CD4-positive, alpha-beta T cell treated with Interleukin-6 at 100 ng/mL for 8 hours (primary cell): ENCODE measurements at places on chromosomes 11 and 22.

GRCh38 chr11:22795914-22796313 lies 33.7 kb downstream of the SVIP start:
- DNase-seq, result no peak

GRCh38 chr11:74566146-74566960 lies 26.0 kb upstream of the POLD3 start:
- no peak for DNase-seq

DNA sequence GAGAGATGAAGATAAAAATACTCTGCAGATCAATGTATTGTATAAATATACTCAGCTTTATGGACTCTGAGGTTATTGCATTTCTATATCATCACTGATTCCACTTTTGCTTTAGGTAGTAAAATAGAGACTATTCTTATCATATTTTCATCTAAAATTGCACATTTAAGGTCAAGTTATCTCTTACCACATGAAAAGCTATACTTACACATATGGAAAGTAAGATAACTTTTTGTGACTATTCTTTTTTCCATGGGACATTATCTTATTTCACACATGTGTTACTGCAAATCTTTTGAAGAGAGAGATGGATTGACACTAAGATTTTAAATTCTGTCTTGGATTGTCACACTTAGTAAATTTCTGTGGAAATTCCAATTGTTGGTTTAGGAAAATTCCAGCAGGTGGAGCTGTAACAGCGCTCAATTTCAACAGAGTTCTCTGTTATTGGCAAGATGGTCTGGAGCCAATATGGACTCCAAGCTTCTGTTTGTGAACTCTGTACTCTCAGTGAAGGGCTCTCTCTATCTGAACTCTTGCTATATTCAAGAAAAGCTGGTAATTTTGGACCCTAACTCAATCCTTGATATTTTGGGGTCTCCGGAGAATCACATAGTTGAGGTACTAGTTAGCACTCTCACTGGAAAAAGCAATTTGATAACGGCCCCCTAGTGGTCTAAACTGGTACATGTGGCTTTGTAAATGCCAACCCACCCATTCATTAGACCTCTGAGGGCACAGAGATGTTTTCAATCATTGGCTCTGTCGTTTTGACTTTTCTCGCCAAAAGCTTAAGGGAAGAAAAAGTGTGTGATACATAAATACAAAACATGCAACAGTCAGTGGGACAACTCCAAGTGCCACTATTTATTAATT lies 429.7 kb downstream of the ETS1 start:
- DNase-seq, result peak; percentile 63

GRCh38 chr22:37228106-37229011 lies 15.7 kb downstream of the RAC2 start:
- peak; percentile 54 for DNase-seq

DNA sequence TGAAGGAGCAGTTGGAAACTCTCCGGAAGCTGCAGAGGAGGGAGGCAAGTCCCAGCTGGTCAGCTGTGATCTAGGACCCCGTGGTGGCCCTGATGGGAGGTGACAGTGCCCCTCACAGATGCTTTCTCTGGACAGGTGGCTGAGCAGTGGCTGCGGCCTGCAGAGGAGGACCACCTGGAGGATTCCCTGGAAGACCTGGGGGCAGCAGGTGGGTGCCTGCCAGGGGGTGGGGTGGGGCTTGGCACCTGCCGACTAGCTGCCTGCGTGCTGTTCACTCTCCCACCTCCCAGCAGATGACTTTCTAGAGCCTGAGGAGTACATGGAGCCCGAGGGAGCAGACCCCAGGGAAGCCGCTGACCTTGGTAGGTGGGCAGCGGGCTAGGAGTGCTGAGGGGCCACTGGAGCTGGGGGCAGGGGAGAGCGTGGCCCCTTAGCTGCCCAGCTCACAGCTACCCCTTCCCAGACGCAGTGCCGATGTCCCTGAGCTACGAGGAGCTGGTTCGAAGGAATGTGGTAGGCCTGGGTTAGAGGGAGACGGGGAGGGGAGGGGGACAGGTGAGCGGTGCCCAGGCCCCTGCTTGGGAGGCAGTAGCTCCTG lies 3.1 kb downstream of the SCO2 start:
- no peak for DNase-seq

DNA sequence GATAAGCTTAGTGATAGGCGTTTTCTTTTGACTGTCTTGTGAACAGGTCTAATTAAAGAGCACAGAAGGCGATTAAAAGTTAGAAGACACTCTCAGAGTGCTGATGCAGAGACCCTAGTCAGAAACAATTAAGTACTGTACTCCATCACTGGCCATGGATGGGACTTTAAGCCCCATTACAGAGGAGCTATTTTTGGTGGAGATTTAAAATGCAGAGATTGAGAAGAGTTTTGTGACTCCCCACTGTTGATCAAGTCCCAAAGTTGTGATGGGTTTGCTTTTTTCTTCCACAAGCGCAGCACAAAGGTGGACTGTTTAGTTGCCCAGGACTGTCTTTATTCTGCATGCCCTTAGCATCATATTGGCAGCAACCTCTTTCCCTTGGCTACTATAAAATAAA lies 978 bp downstream of the LUZP2 start:
- DNase-seq, result no peak

DNA sequence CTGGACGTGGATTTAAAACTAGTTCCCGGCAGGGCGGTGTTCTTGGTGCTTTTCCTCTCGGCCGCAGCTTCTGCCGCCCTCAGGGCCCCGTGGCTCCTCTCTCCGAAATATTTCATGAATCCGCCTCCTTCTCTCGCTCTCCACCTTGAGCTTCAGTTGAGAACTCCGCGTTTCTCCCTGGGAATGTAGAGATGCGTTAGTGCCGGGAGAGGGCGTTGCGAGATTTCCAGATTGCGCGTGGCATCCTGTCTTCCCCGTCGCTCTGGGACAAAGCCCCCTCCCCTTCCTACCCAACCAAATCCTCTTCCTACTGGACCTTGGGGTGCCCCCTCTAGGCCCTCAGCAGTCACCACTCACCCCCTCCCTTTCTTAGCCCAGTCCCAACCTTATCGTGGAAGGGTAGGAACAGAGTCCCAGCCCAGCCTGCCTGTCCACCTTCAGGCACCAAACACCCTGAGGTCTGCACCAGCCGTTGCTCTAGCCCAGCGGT lies 15.5 kb upstream of the RAC2 start:
- DNase-seq, result peak; percentile 39
